ENCODE measurements at places on chromosomes 4 and X.

- no peak for DNase-seq
These were observed 12.3 kb upstream of the RAP2C start for GRCh38 chrX:132231587-132231986.

GRCh38 chrX:122641826-122642225 lies 542.3 kb upstream of the GRIA3 start:
- DNase-seq = no peak

GRCh38 chrX:85111347-85111746 lies 107.7 kb downstream of the APOOL start:
- DNase-seq = no peak

- no peak for DNase-seq
These were observed 53.2 kb downstream of the SPRY1 start for GRCh38 chr4:123449780-123450179.

DNA sequence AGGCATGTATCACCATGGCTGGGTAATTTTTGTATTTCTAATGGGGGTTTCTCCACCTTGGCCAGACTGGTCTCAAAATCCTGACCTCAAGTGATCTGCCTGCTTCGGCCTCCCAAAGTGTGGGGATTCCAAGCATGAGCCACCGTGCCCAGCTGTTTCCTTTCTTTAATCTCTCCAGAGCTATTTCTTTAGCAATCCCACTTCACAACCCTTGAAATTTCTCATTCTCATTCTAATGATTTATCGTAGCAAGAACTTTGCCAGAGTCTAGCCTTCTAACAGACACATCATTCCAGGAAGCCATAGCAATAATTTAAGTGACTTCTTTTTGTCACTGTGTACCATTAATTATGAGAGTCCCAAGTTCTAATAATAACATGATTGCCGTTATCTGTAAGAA lies 68.6 kb downstream of the RXFP1 start:
- no peak for DNase-seq

GRCh38 chr4:69753686-69754085 lies 6.7 kb downstream of the SULT1B1 start:
- peak; percentile 62 for DNase-seq

DNA sequence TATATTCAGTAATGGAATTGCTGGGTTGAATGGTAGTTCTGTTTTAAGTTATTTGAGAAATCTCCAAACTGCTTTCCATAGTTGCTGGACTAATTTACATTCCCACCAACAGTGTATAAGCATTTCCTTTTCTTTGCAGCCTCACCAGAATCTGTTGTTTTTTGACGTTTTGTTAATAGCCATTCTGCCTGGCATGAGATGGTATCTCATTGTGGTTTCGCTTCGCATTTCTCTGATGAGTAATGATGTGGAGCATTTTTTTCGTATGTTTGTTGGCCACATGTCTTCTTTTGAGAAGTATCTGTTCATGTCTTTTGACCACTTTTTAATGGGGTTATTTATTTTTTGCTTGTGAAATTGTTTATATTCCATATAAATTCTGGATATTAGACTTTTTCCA lies 13.6 kb upstream of the MAGED4B start:
- DNase-seq = no peak

- DNase-seq = no peak
These were observed 28.3 kb downstream of the ZFYVE28 start for GRCh38 chr4:2390146-2390545.

DNA sequence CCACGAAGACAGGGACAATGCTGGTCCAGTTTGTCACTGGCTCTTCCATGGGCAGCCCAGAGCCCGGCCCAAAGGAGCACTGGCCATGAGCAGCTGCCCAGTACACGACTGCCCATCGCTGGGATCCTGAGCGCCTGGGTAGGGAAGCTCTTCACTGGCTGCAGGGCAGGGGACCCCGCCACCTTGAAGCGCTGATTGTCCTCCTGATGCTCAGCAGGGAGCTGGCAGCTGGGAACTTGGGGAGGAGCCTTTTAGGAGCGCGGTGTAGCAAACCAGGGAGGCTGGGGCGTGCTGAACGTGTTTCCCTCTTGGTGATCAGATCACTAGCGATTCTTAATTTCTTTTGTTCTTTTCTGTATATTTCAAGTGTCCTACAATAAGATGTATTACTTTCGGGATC lies 1.8 kb downstream of the L1CAM start:
- no peak for DNase-seq

DNA sequence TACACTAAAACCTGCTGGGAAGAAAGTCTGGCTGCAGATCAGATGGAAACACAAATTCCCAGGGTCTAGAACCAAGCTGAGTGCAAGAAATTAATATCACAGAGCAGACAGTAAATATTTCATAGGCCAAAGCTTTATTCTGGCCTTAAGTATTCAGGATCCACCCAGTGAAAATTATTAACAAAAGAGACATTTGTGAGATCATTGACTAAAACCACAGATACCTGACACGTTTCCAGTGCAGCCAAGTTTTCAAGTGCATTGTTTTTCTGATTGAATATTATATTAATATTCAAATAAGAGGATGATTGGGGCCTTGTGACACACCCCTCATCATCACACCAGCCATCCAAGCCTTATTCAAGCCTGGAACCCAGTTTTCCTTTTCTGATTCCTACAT lies 10.3 kb downstream of the ELOVL6 start:
- no peak for DNase-seq

GRCh38 chr4:59650861-59651260 lies 1549.3 kb upstream of the ADGRL3 start:
- DNase-seq = no peak

- no peak for DNase-seq
These were observed 782 bp upstream of the NEK1 start for GRCh38 chr4:169612871-169613859.

All from skeletal muscle cell (primary cell).